ENCODE measurements at places on chromosomes 5 and 9. TPM values are rescaled to one million over a fixed set of nuclear protein-coding genes. Genes with fewer than 3 reads are reported as not detected.

Gene TEX48
- not detected for total RNA-seq

Gene SH3GL2
- not detected for total RNA-seq

Gene FBP2
- not detected for total RNA-seq

GRCh38 chr9:36120705-36121104, 15.8 kb upstream of the GLIPR2 start:
- DNase-seq, result no peak
- H3K36me3 ChIP-seq, result peaks cover 2% of the 10 kb centered on the region
- no peaks in the 10 kb centered on the region for H3K27me3 ChIP-seq

- H3K27ac ChIP-seq, result no peak overlapping the region
- H3K27me3 ChIP-seq, result no peaks in the 10 kb centered on the region
- no peak for DNase-seq
- H3K4me1 ChIP-seq, result peaks cover 11% of the 10 kb centered on the region
- H3K4me3 ChIP-seq, result no peak overlapping the region
These were observed 42.2 kb downstream of the MED27 start for GRCh38 chr9:132037458-132037857.

Gene ECPAS
- total RNA-seq, result 71.1 TPM

GRCh38 chr9:106019702-106020101, 325.4 kb downstream of the TMEM38B start:
- H3K4me3 ChIP-seq, result no peak overlapping the region
- DNase-seq, result no peak
- no peak overlapping the region for H3K27ac ChIP-seq
- H3K27me3 ChIP-seq, result no peaks in the 10 kb centered on the region
- H3K36me3 ChIP-seq, result no peaks in the 10 kb centered on the region
- no peaks in the 10 kb centered on the region for H3K4me1 ChIP-seq

DNA sequence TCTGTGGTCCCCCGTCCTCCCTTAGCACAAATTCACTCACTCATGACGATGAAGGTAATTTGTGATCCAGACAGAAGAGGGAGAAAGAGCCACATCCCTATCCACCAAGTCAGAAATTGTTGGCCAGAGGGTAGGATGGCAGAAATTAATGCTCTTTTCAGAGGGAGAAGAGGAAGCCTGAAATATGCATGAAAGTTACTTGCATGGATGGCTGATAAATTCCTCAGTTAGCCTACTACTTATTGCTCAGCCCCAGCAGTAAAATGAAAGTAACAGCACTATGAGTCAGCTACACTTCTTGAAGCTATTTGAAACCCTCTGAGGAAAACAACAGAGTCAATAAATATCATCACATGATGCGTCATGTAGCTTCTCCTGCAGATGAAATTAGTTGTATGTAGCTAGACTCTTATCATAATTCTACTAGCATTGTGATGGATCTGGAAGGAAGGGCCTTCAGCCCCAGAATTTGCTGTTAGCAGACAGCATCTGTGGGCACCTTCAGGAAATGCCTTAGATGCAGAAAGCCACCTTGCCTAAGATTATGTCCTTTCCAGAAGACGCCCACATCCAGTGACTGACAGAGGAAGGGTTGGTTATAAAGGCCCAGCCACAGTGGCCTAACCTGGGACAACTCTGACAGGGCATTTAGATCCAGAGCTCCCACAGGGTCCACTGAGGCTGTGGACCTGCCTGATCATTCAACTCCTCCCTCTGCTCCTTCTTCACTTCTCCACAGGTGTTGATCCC, 81.2 kb upstream of the CCDC112 start:
- H3K27ac ChIP-seq, result no peak overlapping the region
- no peak overlapping the region for H3K4me3 ChIP-seq
- H3K27me3 ChIP-seq, result peaks cover 7% of the 10 kb centered on the region

Gene BAAT
- total RNA-seq, result not detected

All from activated naive CD8-positive, alpha-beta T cell treated with anti-CD3 and anti-CD28 coated beads, Interleukin-2, amount 10 ng/mL, durations not matched to agents 7 days and 5 days (primary cell).